ENCODE measurements at places on chromosomes 3 and 15.

- DNase-seq = no peak
Observed at GRCh38 chr3:78571486-78571885, 1196.3 kb downstream of the ROBO1 start.

DNA sequence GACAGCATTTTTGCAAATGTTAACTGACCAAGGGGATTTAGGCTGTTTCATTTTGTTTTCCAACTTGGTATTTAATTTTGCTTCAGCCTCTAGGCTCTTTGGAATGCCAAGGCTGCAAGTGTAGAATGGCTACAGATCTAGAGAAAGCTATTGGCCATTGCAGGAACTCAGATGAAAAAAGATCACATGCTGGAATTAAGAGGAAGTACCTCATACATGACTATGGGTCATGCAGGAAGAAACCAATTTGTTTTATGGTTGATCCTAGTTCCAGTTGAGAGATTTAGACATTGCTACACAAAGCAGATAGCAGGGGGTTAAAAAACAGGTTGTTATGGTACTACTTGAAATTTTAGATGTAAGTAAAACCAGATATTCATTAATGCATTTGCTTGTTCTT lies 12.7 kb upstream of the CLDN16 start:
- DNase-seq = no peak

DNA sequence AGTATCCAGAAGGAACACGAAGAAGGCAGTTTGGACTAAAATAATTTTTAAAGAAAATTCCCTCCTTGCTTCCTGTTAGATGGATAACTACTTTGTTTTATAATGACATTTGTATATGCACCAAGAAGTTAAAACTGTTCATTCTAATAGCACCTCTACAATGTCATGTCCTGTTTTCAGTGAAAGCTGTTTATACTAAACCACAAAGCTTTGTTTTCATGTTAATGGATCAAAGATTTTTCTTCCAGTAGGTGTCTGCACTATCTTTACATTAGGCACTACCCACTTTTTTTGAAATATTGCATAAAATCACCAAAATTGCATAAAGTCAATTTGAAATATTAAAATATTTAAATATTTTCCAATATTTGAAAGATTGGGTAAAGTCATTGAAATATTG lies 10.1 kb downstream of the RARRES1 start:
- no peak for DNase-seq

DNA sequence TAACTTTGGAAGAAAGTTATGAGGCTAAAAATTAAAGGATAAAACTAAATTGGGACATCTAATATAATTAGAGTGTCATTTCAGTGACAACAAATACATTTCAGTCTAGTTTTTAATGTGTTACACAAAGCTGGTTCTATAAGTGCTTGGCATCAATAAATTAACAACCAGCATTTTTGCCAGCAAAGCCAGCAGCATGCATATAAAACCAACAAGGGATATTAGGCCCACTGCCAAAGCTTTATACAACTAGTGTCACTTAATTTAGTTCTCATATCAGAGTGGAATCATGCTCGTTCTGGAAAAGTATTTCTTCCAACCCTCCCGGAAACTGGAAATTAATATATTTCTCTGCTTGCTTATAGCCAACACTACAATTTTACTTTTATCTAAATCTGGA lies 88.8 kb downstream of the THBS1 start:
- no peak for DNase-seq

- DNase-seq = peak; percentile 70
Observed at GRCh38 chr3:111069974-111070771, 1.4 kb upstream of the NECTIN3 start.

GRCh38 chr15:78909160-78909695 lies 35.6 kb downstream of the CTSH start:
- no peak for DNase-seq

DNA sequence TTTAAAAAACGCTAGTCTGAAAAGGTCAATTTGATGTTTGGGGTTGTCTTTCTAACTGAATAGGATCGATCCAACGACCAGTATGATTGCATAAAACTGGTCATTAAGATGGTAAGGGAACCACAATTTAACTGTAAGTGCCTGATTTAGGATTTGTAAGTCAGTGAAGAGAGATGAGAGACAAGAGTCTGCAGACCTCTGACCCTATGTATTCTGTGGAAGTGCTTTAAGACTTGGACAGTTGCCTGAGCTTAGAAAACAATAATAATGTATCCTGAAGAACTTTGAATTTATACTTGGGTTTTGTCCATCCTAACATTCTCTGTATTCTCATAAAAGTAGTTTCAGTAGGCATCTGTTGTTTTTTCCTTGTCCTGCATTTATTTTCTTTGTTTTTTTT lies 221.4 kb upstream of the SUCLG2 start:
- DNase-seq = no peak

GRCh38 chr15:40918799-40919392 lies 10.2 kb upstream of the DLL4 start:
- peak; percentile 66 for DNase-seq

GRCh38 chr15:31727612-31728011 lies 302.7 kb upstream of the CHRNA7 start:
- no peak for DNase-seq

- DNase-seq = no peak
Observed at GRCh38 chr3:25480811-25481210, 52.7 kb downstream of the RARB start.

GRCh38 chr3:74033806-74034205 lies 409.1 kb upstream of the PDZRN3 start:
- no peak for DNase-seq

- peak; percentile 45 for DNase-seq
Observed at GRCh38 chr3:51955175-51955892, at the start of gene GPR62. Gene GPR62 (plus strand): TSS chr3:51955381. CDS start chr3:51955653, 272 bp downstream.

GRCh38 chr15:66786222-66786621 lies 84.2 kb downstream of the SMAD6 start:
- no peak for DNase-seq

GRCh38 chr15:76947454-76947853 lies 15.9 kb downstream of the RCN2 start:
- no peak for DNase-seq

GRCh38 chr15:70704166-70704565 lies 59.2 kb downstream of the UACA start:
- DNase-seq = no peak

- peak; percentile 70 for DNase-seq
Observed at GRCh38 chr3:53845103-53845880, 927 bp downstream of the CHDH start.

GRCh38 chr15:88902846-88903245 lies 7.5 kb upstream of the HAPLN3 start:
- no peak for DNase-seq

DNA sequence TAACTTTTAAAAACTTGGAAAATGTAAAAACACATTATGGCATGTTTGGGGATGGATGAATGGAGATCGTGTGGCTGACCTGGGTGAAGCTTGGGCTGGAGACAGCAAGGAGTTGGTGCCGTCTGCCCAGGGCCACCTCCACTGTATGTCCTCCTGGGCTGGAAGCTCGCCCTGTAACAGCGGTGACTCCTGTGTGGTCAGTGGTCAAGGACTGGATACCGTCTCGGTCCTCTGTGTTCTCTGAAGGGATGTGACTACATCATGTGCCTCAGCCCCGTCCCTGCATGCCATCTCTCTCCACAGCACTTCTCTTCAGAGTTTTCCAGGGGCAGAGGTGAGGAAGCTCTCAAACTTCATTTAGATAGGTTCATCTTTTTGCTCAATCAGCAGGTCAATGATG lies 9.5 kb downstream of the LIMD1 start:
- DNase-seq = no peak

GRCh38 chr15:92665100-92665555 lies 9.6 kb upstream of the FAM174B start:
- no peak for DNase-seq

GRCh38 chr3:27174530-27174929 lies 194.7 kb downstream of the NEK10 start:
- no peak for DNase-seq

GRCh38 chr15:75739791-75740190 lies 27.1 kb upstream of the CSPG4 start:
- no peak for DNase-seq

DNA sequence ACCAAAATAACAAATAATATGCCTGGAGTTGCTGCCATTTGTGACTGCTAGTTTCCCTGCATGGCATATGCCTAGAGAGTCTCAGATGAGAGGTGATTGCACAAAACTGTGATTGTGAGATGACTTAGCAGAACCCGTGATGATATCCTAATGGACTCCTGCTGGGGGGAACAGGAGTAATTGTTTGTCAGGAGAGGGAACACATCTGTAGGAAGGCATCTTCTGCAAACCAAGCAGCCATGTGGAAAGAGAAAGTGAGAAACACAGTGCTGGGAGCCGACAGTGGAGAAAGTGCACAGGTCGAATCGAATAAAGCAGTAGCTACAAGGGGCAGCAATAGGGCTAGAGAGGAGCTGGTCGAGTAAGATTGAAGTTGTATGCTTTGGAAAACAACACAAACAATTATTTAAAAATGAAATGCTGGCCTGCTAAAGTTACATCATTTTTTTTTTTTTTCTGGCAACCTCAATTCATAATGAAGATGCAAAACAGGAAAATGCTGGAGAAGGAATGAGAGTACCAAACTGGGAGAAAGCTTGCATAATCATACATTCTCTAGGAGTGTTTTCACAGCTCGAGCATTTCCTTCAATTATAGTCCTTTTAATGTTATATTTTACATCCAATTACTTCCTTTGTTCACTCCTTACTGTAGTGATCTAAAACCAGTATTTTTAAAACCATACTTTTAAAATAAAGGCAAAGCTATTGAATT lies 494.2 kb upstream of the AGTR1 start:
- DNase-seq = peak; percentile 62

- DNase-seq = no peak
Observed at GRCh38 chr15:69081310-69082004, 67.0 kb downstream of the NOX5 start.

GRCh38 chr3:30644615-30645014 lies 38.2 kb downstream of the TGFBR2 start:
- DNase-seq = no peak

DNA sequence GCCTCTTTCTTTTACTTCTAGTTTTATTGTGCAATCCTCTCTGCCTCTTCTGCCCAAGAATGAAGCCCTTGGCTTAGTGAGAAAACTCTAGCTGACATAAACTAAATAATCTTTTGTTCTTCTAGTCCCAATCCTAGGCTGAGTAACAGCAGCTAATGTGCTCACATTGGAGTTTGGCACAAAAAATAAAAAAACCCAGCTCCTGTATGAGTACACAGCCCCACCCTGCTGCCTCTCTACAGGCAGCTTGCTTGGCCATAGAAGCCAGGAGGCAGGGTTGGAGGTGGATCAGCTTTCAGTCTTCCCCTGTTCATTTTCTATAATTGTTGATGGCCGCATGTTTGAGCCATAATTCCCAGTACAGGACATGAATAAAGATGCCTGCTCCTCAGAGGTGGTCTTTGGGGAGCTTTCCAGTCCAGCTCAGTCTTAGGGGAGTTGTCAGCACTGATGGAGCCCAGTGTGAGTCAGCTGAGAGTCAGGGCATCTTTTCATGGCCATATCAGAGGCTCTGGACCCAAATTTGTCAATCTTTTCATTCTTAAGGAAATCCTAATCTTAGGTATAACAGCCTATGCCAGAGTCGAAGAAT lies 46.7 kb downstream of the RTP1 start:
- no peak for DNase-seq

- DNase-seq = no peak
Observed at GRCh38 chr15:67945131-67945530, 105.3 kb upstream of the RNU6-1 start.

GRCh38 chr3:148992027-148992634 lies 791 bp downstream of the GYG1 start:
- peak; percentile 69 for DNase-seq

DNA sequence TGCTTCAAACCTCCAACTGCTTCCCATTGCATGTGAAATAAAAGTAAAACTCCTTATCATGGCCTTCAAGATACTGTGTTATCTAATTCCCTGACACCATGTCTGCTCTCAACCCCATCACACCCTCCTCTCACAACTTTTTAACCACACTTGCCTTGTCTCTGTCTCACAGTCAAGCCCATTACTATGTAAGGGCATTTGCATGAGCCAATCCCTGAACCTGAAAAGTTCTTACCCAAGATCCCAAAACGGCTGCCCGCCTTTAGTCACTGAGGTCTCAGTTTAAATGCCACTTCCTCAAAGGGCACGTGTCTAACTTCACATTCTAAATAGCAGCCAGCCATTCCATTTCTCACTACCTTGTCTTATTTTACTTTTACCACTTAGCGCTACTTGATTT lies 83.1 kb downstream of the SST start:
- DNase-seq = no peak

- no peak for DNase-seq
Observed at GRCh38 chr3:65978116-65978515, 60.6 kb downstream of the MAGI1 start.

GRCh38 chr15:35439291-35439690 lies 106.7 kb downstream of the DPH6 start:
- DNase-seq = no peak

- DNase-seq = no peak
Observed at GRCh38 chr15:63422891-63423590, 41.4 kb upstream of the CA12 start.

GRCh38 chr3:125302932-125303331 lies 72.2 kb downstream of the ZNF148 start:
- no peak for DNase-seq

GRCh38 chr3:172307141-172307560 lies 141.1 kb downstream of the GHSR start:
- no peak for DNase-seq

- DNase-seq = no peak
Observed at GRCh38 chr3:121913305-121913990, 19.2 kb downstream of the SLC15A2 start.

GRCh38 chr15:92616621-92617548 lies 38.7 kb downstream of the FAM174B start:
- no peak for DNase-seq

GRCh38 chr3:174430986-174431385 lies 428.1 kb upstream of the NAALADL2 start:
- no peak for DNase-seq

DNA sequence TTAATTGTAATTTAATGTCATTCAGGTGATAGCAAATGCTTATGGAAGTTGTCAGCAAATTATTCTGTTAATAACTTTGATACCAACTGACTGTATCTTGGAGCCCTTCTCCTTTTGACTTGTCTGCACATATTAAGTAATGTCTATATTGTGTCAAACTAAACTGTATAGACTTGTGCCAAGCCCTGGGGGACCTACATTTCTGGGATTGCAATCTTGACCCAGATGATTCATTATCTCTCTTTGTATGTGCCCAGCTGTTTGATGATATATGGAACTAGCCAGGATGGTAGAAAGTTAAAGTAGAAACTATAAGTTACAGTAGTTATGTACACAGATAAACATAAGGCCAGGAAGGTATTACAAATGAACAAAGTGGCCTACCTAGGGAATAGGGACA lies 402.8 kb upstream of the RARB start:
- DNase-seq = no peak

- no peak for DNase-seq
Observed at GRCh38 chr3:171695426-171695825, 114.9 kb downstream of the PLD1 start.

DNA sequence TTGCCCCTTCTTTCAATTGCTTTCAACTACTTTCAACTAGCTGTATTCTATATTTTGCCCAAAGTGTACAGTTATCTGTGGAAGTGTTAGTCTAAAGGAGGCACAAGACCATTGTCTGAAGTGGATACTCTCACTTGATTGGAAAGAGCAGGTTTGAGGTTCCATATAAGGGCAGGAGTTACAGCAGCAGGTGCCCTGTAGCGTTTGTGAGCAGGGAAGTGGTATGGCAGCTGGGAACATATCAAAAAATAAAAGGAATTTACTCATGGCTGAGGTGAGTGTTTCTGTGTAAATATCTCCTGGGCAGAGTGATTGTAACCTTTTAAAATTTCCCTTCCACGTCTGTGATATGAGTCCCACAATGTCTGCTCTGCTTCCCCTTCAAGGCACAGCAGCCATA lies 38.5 kb upstream of the DNAJC13 start:
- no peak for DNase-seq

- DNase-seq = no peak
Observed at GRCh38 chr3:32184187-32184730, 54.2 kb upstream of the CMTM8 start.

Data from retina (tissue), 1 donor.